ENCODE measurements at places on chromosomes 16 and 17. TPM values are rescaled to one million over a fixed set of nuclear protein-coding genes. Genes with fewer than 3 reads are reported as not detected.

DNA sequence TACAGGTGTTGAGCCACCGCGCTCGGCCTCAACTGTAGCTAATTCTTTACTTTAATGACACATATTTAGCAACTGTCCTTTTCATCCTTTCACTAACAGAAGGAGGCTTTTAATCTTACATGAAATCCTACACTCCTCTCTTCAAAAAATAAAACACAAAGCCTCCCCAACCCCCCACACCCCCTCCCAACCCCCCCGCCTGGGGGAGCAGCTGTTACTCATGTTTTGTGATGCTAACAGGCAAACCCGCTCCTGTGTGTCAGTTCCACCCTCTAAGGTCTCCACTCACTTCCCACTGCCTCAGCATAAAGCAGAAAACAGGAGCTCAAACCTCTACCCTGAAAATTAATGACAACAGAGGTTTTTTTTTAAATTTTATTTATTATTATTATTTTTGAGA lies 55.4 kb upstream of the SLC25A19 start:
- peak overlapping the region; percentile 97 for H3K27ac ChIP-seq
- DNase-seq, result no peak
- no peak overlapping the region for H3K4me3 ChIP-seq
- no peaks in the 10 kb centered on the region for H3K27me3 ChIP-seq
- H3K4me1 ChIP-seq, result peaks cover 80% of the 10 kb centered on the region
- H3K36me3 ChIP-seq, result peaks cover 7% of the 10 kb centered on the region

GRCh38 chr17:29973005-29973404 lies 31.6 kb downstream of the EFCAB5 start:
- H3K36me3 ChIP-seq, result no peaks in the 10 kb centered on the region
- no peaks in the 10 kb centered on the region for H3K27me3 ChIP-seq
- H3K4me3 ChIP-seq, result no peak overlapping the region
- DNase-seq, result no peak

The NTN3 gene
- not detected for total RNA-seq

DNA sequence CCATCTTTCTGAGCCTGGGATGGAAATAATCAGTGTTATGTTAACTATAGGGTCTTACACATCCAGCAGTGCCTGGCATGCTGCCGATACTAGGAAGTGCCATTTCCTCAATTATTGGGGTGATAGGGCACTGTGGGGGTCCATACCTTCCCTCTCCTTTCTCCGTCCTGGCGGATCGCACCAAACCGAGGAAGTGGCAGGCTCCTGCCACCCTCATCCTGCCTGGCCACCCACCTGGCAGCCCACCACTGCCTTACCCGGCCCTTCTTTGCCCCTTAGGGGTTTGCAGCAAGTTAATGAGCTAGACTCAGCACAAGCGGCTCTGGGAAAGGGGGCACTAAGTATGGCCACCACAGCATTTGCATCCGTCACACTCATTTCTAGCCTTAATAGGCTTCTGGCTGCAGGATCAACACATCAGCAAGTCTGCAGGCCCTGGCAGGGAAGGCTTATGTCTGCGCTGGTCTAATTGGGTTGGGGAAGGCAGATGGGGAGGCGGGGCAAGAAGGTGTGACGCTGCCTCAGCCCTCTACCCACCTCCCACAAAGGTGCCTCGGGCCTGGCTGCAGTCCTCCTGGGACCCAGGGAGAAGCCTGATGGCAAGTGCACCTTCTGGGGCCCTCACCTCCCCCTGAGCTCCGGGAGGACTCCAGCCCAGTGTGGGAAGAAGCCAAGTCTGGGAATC lies 28.6 kb downstream of the DCAKD start:
- H3K4me1 ChIP-seq, result peaks cover 27% of the 10 kb centered on the region
- no peak overlapping the region for H3K4me3 ChIP-seq
- H3K27me3 ChIP-seq, result peaks cover 24% of the 10 kb centered on the region

DNA sequence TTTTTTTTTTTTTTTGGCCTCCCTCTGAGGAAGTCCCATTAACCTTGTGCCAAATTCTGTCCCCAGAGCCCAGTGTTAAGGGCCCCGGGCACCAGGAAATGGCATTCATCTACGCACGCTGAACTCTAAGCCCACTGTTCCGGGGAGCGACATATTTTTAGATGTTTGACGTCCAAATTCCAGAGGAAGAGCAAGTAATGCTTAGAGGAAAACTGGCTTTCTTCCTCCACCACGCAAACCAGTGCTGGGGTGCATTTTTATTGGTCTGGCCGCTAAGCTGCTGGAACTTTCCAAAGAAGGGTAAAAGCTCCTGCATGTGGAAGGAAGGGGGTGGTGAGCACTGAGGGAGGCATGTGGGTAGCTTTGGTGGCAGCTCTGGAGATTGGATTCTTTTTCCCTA lies 8.3 kb downstream of the WFDC1 start:
- no peaks in the 10 kb centered on the region for H3K4me1 ChIP-seq
- no peaks in the 10 kb centered on the region for H3K36me3 ChIP-seq
- H3K4me3 ChIP-seq, result no peak overlapping the region
- H3K27ac ChIP-seq, result no peak overlapping the region
- H3K27me3 ChIP-seq, result peaks cover 3% of the 10 kb centered on the region

DNA sequence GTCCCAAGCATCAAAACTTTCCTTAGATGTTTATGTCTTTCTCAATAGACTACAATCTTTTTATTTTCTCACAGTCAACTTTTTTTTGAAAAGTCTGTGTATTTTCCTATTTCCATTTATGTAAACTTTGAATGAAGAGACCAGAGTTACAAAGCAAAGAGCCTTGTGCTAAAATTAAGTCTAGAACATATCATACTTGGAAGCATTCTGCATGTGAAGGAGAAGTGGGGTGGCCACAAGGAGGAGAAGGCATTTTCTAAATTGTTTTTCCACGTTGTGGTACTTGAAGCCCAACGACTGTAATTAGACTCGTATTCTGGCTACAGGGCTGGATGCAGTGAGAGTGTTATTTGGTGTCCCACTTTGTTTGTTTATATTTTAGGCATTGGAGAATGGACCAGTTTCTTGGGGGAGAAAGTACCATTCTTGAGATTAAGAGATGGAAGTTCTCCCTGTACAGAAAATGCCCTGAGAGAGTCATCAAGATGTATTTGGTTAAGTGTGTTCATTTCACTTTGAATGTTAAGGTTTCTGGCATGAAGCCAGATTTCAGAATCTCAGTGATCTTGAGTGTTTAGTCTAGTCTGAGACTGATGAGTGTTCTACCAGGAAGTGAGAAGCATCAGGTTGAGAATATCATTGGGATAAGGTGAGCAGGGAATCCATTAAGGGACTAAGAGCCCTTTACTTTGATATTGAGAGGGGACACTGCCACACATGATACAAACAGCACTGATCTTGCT lies 71.6 kb downstream of the MAP2K6 start:
- no peak overlapping the region for H3K27ac ChIP-seq
- peaks cover 1% of the 10 kb centered on the region for H3K36me3 ChIP-seq
- H3K4me1 ChIP-seq, result no peaks in the 10 kb centered on the region
- H3K4me3 ChIP-seq, result no peak overlapping the region

The TPSD1 gene
- not detected for total RNA-seq

GRCh38 chr16:48561960-48562393 lies 48.0 kb downstream of the N4BP1 start:
- no peaks in the 10 kb centered on the region for H3K27me3 ChIP-seq
- no peak overlapping the region for H3K4me3 ChIP-seq
- peaks cover 24% of the 10 kb centered on the region for H3K36me3 ChIP-seq
- no peaks in the 10 kb centered on the region for H3K4me1 ChIP-seq
- no peak for DNase-seq

GRCh38 chr16:62386411-62386810 lies 350.2 kb upstream of the CDH8 start:
- no peak for DNase-seq
- H3K36me3 ChIP-seq, result no peaks in the 10 kb centered on the region

The MYL11 gene
- total RNA-seq, result not detected

GRCh38 chr17:8629371-8630226 lies 926 bp downstream of the MYH10 start:
- no peak overlapping the region for H3K27ac ChIP-seq
- no peaks in the 10 kb centered on the region for H3K36me3 ChIP-seq
- peaks cover 40% of the 10 kb centered on the region for H3K27me3 ChIP-seq
- H3K4me1 ChIP-seq, result peaks cover 23% of the 10 kb centered on the region
- H3K4me3 ChIP-seq, result peak overlapping the region; percentile 69
- DNase-seq, result peak; percentile 52
